ENCODE measurements at places on chromosomes 4 and X.

DNA sequence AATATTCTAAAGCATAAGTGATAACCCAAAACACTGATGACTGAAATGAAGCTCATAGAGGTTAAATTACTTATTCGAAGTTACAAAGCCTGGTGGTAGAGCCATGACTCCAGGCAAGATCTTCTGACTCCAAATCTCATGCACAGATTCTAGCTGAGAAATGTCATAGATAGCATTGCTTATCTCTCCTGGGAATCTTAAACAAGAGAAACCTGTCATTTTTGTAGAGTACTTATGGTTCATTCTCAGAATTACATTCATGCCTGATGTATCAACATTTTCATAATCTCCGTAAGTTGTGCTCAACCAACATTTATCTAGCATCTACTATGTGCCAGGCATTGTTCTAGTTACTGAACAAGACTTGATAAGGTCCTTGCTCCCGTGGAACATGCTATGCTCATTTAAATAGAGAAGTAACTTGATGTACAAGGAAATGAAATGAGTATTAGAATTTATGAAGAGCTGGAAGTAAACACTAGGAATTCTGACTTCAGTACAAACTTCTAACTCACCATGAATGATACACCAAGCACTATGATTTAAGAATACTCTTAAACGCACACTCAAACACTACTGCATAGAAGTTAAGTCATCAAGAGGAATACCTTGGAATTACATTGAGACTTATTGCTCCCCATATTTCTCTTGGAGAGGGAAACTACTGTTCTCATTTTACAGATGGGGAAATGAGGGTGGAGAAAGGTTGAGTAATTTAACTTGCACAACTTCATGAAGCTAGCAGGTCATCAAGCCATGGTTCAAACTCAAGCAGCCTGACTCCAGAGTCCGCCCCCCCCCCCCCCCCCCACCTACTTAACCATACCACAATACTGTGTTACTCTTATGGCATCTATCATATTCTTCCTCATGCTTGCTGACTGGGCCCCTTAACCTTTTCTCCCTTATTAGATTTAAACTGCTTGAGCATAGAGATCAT is 45.4 kb downstream of the MBNL3 start:
- no peak overlapping the region for H3K27ac ChIP-seq
- no peak overlapping the region for H3K4me3 ChIP-seq
- no peak for DNase-seq
- H3K36me3 ChIP-seq = no peaks in the 10 kb centered on the region

DNA sequence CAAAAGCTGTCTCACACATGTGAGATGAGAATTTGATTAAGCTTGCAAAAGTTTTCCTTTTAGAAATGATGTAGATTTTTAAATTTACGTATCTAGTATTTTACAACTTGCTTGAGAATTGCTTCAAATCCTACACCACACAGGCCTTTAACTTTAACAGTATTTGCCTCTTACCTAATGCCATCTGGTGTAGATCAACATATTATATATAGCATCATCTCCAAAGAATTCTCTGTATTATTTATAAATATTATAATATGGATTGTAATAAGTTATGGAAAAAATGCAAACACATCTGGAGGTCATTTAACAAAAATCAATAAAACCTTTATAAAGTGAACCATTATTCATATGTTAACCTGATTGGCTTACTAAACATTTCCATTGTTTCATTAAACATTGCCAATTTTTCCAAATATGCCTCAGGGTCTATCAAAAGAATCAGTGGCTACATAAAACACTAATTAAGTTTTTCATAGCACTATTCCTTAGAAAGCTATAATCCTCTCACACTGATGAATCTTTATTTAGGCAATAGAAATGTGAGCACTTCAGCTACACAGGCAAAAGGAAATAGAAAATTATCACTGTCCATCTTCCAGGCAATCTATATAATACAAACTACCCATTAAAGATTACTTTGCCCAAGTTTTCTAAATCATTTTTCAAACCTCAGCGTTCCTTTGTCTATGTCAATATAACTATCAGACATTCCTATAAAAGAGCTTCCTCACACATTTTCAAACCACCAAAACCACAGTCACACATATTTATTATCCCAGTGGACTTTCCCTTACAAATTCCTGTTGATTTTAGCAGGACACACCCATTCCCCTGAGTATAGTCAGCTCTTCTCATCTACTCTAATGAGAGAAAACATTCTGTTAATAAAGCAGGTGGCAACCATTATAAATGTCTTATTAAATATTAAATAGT is 83.5 kb upstream of the INTU start:
- no peak for DNase-seq
- H3K27me3 ChIP-seq = no peaks in the 10 kb centered on the region
- H3K4me1 ChIP-seq = no peaks in the 10 kb centered on the region
- H3K27ac ChIP-seq = no peak overlapping the region

GRCh38 chrX:150767045-150767395 is 73.8 kb downstream of the MTMR1 start:
- no peak overlapping the region for H3K27ac ChIP-seq
- H3K27me3 ChIP-seq = no peaks in the 10 kb centered on the region
- DNase-seq = no peak
- 0 out of 2 replicates have a peak, but pooled peaks cover 2% of the 10 kb centered on the region for H3K4me1 ChIP-seq
- H3K36me3 ChIP-seq = no peaks in the 10 kb centered on the region

DNA sequence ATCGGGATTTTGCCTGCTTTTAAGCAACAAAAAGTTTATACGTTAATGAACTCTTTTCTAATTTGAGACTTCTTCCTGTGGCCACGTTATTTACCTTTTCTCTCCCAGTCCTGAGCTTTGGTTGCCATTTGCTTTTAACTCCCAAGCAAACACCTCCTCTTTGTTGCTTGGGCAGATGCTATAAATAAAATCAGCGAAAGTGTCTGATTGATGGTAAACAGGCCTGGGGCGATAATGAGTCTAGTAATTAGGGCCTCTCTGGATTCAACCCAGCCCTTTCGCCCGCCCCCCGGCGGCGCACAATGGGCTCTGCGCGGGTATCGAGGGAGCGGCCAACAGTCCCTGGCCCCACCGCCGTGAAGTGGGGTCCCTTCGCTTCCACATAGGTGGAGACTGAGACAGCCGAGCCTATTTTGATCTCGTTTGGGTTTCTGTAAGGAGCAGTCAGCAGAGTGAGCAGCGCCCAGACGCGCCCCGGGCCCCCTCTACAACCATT is 790 bp downstream of the CLGN start:
- no peak overlapping the region for H3K27ac ChIP-seq
- H3K36me3 ChIP-seq = no peaks in the 10 kb centered on the region
- H3K4me3 ChIP-seq = peak overlapping the region; percentile 55
- no peaks in the 10 kb centered on the region for H3K27me3 ChIP-seq

- DNase-seq = no peak
- H3K27ac ChIP-seq = no peak overlapping the region
- H3K27me3 ChIP-seq = no peaks in the 10 kb centered on the region
- no peak overlapping the region for H3K4me3 ChIP-seq
- no peaks in the 10 kb centered on the region for H3K4me1 ChIP-seq
- no peaks in the 10 kb centered on the region for H3K36me3 ChIP-seq
These were observed 458.9 kb upstream of the TEX13C start for GRCh38 chrX:124860736-124861135.

Data from iPS DF 6.9 (cell line).